ENCODE measurements at places on chromosomes 11 and 22.
A peak's percentile ranks its signal among the peaks of the same experiment; 100 is the strongest.

GRCh38 chr11:58024601-58025091 is 965 bp downstream of the OR9Q1 start:
- no peak for DNase-seq

DNA sequence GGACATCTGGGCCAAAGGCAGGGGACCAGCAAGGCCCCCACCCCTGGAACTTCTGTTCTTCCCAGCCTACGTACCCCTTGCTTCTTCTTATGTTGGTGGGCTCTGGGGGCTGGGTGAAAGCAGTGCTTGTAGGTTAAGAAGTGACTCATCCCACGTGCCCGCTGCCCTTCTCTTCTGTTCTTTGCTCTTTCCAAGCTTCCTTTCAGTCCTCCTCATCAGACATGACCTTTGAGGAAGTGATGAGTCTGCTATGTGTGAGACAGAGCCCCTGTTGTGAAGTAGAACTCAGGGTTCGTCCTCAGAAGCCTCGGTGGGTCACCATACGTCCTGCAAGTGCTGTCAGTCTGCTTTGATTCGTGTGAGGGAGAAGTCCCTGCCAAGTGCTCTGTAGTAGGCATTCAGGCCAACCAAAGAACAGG is 12.7 kb downstream of the MED15 start:
- DNase-seq = no peak

DNA sequence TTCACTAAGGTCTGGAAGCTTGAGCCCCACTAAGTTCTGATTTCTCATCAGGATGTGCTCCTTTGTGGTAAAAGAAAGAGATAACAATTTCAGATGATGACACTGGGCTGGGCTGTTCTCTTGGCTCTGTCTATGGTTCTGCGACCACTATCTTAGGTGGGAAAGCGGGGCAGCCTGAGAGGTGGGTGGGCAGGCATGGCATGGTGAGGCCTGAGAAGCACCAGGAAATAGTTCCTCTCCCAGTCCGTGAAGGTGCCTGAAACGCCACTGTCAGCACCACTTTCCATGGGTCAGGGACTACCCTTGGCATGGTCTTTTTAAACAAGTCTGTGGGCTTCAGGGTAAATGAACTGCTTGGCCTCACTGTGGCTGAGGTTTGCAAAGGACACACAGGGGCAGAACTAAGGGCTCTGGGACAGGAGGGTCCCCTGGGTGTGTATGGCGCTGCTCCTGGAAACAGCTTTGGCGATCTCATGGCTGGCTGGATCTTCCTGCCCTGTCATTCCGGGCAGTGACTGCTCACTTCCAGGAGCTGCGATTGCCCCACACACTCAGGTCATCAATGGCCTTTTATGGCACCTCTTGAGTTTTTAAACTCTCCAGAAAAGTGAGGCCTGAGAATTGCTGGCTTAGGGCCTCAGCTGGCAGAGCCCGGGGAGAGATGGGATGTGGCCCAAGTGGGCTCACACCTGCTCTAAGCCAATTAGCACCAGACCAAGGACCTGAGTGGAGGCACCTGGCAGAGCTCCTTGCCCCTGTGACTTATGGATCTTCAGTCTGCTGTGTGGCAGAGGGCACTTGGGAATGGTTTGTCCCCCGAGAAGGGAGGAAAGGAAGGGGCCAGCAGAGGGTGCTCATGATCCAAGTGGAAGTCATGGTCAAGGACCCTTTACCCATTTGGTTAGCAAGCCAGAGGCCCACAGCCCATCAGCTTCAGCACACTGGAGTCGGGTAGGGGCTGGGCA is 55.6 kb upstream of the LYVE1 start:
- no peak for DNase-seq

DNA sequence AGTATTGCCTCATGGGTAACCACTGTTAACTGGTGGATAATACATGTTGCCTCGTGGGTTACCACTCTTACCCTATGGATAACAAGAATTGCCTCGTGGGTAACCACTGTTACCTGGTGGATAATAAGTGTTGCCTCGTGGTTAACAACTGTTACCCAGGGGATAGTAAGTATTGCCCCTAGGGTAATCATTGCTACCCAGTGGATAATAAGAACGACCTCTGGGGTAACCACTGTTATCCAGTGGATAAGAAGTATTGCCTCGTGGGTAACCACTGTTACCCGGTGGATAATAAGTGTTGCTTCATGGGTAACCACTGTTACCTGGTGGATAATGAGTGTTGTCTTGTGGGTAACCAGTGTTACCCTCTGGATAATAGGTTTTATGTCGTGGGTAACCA is 28.1 kb upstream of the NXPE4 start:
- DNase-seq = no peak

DNA sequence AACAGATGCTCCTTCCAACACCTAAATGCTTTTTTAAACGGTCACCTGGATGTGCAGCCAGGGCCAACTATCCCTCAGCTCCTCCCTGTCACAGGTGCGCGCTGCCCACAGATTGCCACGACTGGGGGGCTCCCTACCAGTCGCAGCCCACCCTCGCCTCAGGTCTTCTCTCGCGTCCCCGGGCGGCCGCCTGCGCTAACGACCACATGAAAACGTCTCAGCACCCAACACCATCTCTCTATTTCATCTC is 469 bp downstream of the ZBED5 start:
- DNase-seq = no peak

GRCh38 chr11:85114786-85115185 is 512.4 kb downstream of the DLG2 start:
- DNase-seq = no peak

GRCh38 chr11:69301455-69302401 is 7.8 kb downstream of the MYEOV start:
- DNase-seq = no peak

GRCh38 chr11:112453601-112454577 is 193.2 kb upstream of the PLET1 start:
- peak; percentile 3 for DNase-seq

GRCh38 chr11:95322539-95322938 is 91.5 kb upstream of the SESN3 start:
- no peak for DNase-seq

DNA sequence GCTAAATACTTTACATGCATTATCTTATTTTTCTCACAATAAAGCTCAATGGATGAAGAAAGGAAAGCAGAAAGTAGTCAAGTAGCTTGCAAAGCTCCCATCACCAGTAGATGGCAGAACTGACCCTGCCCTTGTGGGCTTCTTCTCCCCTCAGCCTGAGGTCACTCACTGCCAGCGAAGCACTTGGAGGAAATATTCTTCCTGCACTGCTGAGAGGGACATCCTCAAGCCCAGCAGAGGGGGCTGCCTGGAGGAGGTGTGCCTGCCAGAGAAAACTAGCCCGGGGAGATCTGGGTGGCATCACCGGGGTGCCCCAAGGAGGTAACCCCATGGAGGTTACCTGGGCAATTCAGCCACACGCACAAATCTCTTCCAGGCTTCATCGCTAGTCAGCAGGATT is 6.6 kb downstream of the APOL4 start:
- peak; percentile 6 for DNase-seq

DNA sequence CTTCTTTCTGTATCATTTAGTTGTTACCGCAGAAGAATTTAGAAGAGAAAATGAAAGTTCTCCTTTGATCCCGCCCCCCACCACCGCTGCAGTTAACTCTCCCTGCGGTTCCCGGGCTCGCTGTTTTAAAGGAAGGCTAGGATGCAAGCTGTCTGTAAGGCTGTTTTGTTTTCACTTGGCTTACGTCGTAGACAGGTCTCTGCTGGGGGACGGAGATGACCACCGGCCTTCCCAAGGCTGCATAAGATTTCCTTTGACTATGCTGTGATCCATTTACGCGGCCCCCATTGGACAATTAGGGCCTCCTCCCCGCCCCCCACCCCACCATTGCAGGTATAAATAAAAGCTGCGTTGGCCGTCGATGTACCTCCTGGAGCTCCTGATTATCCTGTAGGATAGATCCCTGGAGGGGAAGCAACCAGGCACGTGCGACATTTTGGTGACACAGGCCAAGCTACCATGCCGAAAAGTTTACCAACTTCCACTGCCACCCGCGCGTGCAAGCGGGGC is 1.4 kb upstream of the CPT1A start:
- peak; percentile 35 for DNase-seq

DNA sequence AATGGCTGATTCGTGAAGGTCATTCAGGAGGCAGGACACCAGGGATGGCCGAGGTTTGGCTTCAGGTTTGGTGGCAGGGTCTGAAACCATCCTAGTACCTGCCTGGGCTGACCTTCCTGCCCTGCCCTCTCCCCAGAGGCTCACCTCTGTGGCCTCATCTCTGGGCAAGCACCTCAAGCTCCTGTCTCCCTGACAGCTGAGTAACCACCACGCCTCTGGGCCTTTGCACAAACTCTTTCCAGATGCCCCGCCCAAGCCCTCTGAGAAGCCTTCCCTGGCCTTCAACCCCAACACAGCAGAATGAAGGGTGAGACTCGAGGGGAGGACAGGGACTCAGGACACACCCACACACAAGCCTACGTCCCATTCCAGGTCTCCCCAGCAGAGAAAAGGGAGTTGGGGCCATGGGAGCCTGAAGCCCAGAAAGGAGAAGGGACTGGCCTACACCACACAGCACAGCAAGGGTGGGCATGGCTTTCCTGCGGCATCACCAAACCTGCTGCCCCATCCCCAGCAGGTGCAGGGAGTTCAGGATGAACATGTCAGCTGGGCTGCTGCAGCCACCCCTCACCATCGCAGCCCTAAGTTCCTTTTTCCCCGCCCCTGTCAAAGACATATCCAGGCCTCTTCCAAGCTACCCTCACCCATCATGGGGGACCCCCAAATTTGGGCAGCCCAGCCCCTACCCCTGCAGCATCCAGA is 2.4 kb downstream of the SHISA8 start:
- no peak for DNase-seq

DNA sequence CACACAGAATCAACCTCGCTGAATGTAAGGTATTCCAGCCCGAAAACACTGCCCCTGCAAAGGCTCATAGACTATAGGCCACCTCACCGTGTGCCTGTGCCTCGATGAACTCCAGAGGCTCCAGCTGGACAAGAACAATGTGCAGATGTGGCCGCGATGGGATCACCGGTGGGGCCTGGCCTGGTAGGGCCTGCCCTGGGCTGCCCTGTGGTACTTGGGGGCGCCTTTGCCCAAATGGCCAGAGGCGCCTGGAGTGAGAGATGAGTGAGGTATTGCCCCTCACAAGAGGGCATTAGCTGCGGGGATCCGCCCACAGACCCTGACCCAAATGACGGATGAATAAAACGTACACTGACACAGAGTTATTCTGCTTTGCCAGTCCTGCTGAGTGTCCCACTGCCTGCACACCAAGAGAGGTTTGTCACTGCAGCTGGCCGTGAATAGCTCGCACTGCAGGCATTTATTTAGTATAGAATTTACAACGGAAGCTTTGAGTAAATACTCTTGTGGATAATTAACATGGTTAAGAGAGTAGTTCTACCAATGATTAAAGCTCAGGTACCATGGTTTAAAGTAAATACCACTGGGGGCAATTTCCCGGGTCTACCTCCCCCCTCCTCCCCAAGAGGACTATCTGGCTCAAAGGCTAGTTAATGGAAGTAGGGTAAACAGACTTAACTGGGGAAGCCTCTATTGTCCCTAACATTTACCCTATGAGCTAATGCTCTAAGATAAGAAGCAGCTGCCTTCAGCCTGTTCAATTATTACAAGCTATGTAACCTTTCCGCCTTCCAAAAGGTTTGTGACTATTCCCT is 101.1 kb upstream of the IGLL5 start:
- no peak for DNase-seq

GRCh38 chr22:34858066-34858465 is 207.9 kb upstream of the ISX start:
- DNase-seq = no peak

GRCh38 chr11:101446238-101446637 is 137.6 kb downstream of the TRPC6 start:
- no peak for DNase-seq

DNA sequence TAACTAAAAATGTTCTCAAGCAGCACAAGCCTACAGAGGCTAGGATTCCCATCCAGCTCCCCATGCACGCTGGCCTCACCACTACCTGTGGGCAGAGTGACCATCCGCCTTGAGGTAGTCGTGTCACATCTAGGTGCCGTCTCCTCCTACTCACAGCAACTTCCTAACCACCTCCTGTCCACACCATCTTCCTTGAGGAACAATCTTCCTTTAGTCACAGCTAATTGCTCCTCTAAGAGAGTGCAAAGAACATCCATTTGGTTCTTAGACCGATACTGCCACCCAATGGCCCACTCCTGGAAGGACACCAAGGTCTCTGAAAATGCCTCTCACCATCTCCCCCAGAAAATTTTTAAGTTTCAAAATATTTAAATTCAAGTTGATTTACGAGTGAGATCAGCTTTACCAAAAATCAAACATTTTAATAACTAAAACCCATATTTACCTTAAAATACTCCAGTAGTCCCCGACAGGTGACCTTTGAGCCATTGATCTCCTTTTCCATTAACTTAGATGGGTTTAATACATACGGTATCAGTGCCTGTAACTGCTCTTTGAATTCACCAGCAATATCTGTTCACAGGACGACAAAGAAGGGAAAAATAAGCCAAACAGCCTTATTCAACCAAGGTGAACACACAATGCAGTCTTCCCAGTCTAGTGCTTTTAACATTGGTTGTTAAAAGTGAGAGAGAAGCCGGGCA is 21.7 kb upstream of the PLAAT3 start:
- DNase-seq = peak; percentile 49

GRCh38 chr11:932435-932834 is 6.8 kb downstream of the AP2A2 start:
- DNase-seq = no peak

GRCh38 chr22:36901411-36902142 is 11.9 kb upstream of the CSF2RB start:
- DNase-seq = no peak

- no peak for DNase-seq
Measured at GRCh38 chr22:25069758-25070481, 117.4 kb downstream of the KIAA1671 start.

- no peak for DNase-seq
Measured at GRCh38 chr11:91810871-91811270, 413.7 kb upstream of the FAT3 start.

DNA sequence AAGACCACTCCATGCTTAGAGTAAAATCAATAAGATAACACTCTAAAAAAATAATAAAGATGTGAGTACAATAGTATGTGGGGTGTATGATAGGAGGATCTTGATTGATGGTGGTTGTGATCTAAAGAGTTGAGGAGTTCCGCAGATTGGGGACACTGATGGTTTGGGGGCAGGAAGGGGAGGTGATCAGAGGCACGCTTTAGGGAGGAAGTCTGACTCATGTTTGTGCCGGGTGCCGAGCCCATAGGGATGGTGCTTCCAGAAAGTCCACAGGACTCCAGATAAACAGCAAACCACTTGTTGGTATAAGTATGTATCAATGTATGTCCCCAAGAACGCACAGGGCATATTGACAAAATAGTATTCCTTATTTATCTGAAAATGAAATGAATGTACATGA is 27.5 kb downstream of the LINC01488 start:
- no peak for DNase-seq

GRCh38 chr22:31942091-31942490 is 2.2 kb upstream of the YWHAH start:
- no peak for DNase-seq

DNA sequence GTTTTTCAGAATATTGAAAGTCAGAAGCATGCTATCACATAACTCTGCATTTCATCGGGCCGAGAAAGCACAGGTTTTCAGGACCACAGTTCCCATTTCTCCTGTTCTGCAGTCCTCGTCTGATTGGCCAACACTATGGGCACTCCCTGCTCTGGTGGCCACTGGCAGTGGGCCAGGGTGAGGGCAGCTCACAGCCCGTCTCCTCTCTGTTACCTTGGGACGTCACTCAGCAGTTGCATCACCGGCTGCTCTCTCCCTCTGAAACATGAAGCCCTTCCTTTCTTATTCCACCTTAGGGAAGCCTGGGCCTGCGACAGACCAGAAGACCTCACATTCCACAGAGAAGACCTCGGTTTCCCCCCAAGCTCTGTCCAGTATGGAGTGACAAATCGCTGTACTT is 11.4 kb upstream of the MICAL3 start:
- DNase-seq = no peak

GRCh38 chr22:46076651-46077339 is 73.5 kb upstream of the PPARA start:
- no peak for DNase-seq

All from stimulated activated CD4-positive, alpha-beta T cell treated with anti-CD3 and anti-CD28 coated beads, Interleukin-2, amount 100 ng/mL, for 4 hours (primary cell).